ENCODE measurements at places on chromosomes 5 and 9.

GRCh38 chr5:159893040-159893695, 23.1 kb upstream of the ADRA1B start:
- DNase-seq = no peak

DNA sequence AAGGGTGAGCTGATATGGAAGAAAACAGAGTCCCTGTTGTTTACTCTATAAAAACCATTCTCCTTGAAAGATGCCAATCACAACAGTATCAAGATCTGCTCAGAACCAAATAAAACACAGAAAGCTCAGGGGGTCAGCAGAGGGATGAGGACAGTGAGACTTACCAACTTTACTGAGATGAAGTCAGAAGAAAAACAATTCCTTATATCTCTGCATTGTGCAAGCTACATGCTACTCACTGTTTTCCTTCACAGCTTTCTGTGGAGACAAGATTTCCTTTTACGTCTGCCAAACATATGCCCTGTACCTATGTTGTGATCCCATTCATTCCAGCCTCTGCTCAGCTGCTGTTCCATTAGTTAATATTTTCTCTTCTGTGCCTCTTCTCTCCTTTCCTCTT, 185.6 kb downstream of the TSSK1B start:
- no peak for DNase-seq

GRCh38 chr5:1564824-1565736, 41.3 kb upstream of the LPCAT1 start:
- DNase-seq = no peak

DNA sequence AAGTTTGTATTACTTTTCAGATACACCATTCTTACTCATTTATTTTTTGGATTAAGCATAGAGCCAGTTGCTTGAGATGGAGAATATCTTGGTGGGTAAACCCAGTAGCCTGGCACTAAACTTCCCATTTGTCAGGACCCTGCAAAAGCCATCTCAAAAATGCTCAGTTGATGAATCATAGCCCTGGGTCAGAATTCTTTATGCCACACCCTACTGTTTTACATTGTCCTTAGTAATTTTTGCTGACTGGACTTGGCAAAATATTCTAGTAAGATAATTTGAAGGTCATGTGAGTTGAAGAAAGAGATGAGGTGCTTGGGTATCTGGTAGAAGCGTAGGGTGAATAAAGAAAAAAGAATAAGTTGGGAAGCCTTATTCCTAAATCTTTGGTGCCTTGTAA, 50.7 kb downstream of the C7 start:
- DNase-seq = no peak

GRCh38 chr9:137277329-137278041, at the start of gene TOR4A:
Gene TOR4A (plus strand): TSS chr9:137277726. CDS start chr9:137278690, 964 bp downstream.
- no peak for DNase-seq

GRCh38 chr9:21432672-21433425, 7.4 kb upstream of the IFNA1 start:
- no peak for DNase-seq

DNA sequence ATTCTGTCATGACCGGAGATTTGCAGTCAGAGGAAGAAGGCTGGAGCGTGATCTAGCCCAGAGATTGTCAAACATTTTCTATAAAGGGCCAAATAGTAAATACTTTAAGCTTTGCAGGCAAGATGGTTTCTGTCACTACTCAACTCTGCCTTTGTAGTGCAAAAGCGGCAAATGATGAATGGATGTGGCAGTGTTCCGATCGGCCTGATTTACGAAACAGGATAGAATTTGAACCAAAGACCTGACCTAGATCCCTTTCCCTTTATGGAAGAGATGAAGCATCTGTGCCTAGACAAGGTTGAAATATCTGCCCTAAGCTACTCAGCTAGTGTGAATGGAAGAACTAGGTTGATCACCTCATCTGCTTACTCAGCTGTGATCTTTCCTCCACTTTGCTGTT, 209.5 kb downstream of the YTHDC2 start:
- no peak for DNase-seq

DNA sequence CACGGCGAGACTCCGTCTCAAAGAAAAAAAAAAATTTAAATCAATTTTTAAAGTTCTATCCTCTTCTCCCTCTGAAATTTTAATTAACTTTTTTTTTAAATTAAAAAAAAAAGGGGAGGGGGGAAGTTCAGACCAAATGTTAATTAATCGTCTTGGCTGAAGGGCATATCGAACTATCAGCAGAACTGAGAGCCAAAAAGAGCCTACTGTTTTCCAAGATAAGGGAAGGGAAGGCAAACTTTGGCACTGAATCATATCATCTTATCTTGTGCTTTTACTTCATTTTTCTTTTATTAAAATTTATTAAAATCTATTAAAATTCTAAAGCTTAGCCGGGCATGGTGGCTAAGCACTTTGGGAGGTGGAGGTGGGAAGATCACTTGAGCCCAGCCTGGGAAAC, 45.9 kb upstream of the MTMR12 start:
- no peak for DNase-seq

DNA sequence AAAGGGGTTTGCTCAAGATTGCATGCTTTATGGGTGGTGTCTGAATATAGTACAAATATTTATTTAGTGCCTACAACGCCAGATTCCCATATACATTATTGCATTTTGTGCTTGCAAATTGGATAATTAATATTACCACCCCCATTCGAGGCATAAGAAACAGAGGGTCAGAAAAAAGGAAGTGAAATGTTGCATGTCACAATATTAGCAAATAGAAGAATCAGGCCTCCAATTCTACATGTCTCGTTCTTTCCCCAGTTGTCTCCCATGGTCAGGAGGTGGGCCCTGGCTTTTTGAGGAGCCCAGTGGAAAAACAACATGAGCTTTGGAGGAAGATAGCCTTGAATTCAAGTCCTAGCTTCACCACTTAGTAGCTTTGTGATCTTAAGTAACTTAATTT, 98.1 kb upstream of the CCDC112 start:
- no peak for DNase-seq

GRCh38 chr9:130962418-130963316, 23.6 kb upstream of the FIBCD1 start:
- DNase-seq = no peak

DNA sequence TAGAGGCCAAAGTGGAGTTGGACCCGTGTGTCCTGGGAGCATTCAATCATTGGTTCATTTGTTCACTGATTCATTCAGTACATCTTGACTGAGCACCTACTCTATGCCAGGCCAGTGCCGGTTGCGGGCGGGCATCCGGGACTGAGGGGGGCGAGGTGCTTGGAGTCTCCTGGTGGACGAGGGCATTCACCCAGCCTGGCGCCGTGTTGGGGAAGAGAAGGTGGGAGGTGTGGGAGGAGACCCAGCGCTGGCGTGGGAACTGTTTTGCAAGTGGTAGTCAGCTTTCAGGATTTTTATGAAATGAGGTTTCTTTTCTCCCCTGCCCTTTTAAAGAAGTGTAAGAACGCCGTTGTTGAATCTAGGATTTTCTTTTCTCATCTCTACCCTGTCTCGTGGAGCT, 37.2 kb downstream of the NCS1 start:
- no peak for DNase-seq

DNA sequence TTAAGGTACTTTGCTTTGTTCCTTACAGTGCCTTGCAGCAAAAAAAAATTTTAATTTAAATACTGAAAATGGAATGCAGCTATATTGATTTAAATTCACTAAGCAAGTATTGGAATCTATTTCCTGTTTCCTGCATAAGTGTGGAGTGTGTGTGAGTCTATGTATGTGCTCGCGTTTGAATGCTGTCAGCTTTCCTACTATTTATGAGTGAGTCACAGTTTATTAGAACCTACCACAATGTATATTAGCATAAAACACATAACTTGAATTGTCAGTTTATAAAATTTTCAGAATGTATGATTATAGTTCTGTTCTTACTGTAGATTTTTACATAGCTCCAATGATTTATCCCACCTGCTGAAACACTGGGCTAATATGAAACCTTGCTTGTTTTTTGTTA, 302.1 kb downstream of the NR2F1-AS1 start:
- no peak for DNase-seq

DNA sequence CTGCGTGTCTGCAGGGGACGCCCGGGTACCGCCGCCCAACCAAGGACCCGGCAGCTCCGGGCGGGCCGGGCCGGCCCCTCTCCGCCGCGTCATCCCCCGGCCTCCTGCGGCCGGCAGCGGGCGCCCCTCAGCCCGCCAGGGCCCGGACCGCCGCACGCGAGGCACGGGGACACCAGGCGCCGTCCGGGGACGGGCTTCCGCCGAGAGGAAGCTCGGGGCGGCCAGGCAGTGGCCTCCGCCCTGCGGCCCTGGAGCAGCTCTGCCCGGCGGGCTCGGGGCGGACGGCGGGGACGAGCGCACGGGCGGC, 373 bp downstream of the FBXW5 start:
- no peak for DNase-seq

- DNase-seq = no peak
Measured at GRCh38 chr9:135309763-135310125, 169.8 kb upstream of the PPP1R26 start.

GRCh38 chr5:96207420-96207819, 225.6 kb downstream of the PCSK1 start:
- DNase-seq = no peak

DNA sequence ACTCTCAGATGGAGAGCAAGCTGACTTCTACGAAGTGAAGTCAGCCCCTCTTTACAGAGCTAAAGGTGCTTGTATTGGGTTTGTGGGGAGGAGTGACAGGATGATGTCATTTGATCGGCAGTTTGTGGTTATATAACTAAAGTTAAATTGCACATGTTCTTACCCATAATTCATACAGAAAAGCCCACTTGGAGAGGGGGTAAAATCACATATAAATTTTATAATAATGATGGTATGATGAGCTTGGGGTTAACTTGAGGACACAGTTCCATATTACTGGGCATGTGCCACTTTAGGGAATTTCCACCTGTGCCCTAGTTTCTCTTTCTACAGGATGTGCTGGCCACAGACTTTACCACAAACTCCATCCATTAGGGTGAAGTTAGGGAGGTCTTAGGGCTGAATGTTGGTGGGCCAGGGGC, 1178.6 kb upstream of the CDH9 start:
- DNase-seq = no peak

DNA sequence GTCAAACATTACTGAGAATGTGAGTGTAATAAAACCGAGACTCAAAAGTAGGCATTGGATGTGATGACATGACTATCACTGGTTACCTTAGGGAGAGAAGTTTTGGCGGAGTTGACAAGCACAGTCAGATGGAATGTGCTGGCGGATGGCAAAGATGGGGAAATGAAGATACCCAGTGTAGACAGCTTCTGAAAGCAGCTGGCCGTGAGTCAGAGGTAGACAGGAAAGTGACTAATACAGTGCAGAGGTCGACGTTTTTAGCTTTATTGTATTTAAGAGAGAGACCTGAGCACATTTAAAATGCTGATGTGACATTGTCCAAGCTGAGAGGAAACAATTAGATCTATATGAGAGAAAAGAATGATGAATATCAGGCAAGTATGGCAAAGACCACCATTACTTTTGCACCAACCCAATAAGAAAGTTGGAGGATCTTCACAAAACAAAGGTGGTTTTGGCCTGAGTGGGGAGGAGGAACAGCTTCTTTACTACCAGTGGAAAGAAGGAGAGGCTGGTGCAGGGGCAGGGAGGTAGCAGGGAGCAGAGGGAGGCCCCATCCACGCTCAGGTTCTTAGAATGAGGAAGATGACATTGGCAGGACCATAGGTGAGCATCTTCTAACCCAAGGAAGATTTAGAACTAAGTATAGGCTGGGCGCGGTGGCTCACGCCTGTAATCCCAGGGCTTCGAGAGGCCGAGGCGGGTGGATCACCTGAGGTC, 36.7 kb upstream of the KCNIP1 start:
- DNase-seq = no peak

- no peak for DNase-seq
Measured at GRCh38 chr5:132391870-132392269, 22.4 kb downstream of the SLC22A5 start.

DNA sequence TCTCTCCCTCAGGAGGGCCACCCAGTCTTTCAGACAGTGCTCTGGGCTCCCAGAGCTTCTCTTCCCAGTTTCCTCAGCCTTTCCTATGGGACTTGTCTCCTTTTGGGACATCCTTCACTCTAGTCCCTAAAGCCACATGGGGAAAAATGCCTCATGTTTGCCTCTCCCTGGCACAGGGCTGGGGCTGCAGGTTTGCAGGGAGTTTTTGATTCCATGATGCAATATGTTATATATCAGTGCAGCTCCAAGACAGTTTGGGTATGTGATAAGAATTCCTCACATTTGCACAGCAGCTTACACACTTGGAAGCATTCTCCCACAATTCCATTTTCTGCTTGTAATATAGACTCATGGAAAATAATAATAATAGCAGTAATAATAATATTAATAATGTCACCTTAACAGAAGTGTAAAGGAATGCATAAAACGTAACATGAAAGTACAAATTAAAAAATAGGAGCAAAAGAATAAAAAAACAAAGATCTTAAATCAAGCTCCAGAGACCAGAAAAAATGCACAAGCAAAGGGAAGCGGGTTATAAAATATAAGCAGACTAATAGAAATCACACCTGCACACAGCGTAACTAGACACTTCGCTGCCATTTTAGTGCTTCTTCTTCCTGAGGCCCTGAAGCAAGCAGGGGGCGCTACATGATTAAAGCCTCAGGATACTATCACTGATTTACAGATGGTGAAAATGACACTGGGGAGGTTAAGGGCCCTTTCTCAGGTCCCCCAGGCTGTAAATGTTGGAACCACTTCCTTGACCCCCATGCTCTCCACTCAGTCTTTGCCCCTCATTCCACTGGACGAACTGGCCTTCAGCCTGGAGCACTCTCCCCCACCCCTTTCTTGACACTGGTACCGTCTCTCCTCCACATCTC, 70.0 kb upstream of the IL17B start:
- DNase-seq = no peak

- no peak for DNase-seq
Measured at GRCh38 chr5:78778538-78778937, 130.0 kb upstream of the LHFPL2 start.

GRCh38 chr9:4422495-4422894, 67.8 kb upstream of the SLC1A1 start:
- no peak for DNase-seq

- DNase-seq = no peak
Measured at GRCh38 chr5:111742177-111742994, 14.6 kb downstream of the NREP start.

- DNase-seq = no peak
Measured at GRCh38 chr9:97857606-97858392, 4.8 kb downstream of the FOXE1 start.

- no peak for DNase-seq
Measured at GRCh38 chr9:133919253-133920115, 72.6 kb downstream of the VAV2 start.

All from effector memory CD4-positive, alpha-beta T cell (primary cell).